Naive thymus-derived CD8-positive, alpha-beta T cell (primary cell): ENCODE measurements at places on chromosomes 11 and 22.

DNA sequence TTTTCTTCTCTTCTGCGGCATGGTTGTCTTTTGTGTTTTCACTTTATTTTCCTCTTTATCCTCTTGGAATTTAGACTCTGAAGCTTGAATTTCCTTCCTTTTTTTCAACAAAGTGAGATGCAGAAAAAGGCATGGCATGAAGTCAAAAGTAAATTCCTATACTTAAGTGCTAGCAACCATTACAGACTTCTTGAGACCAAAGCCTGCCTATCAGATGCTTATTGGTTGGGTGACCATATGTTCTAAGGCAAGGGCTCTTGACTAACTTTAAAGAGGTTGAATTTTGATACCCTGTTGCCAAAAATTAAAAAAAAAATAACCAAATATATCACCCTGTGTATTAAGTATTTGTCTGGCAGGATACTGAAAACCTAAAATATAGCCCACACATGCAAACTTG is 237.4 kb downstream of the TMEM135 start:
- no peak overlapping the region for H3K27ac ChIP-seq
- DNase-seq: no peak
- no peaks in the 10 kb centered on the region for H3K4me1 ChIP-seq
- no peaks in the 10 kb centered on the region for H3K27me3 ChIP-seq
- H3K4me3 ChIP-seq: no peak overlapping the region

- no peak for DNase-seq
- no peak overlapping the region for H3K27ac ChIP-seq
- no peaks in the 10 kb centered on the region for H3K36me3 ChIP-seq
- H3K4me3 ChIP-seq: no peak overlapping the region
- no peaks in the 10 kb centered on the region for H3K27me3 ChIP-seq
These were observed 21.3 kb downstream of the TRIM66 start for GRCh38 chr11:8661001-8661795.

GRCh38 chr11:17828311-17828751 is 93.8 kb downstream of the KCNC1 start:
- H3K4me3 ChIP-seq: no peak overlapping the region
- no peaks in the 10 kb centered on the region for H3K4me1 ChIP-seq
- H3K36me3 ChIP-seq: peaks cover 33% of the 10 kb centered on the region
- no peaks in the 10 kb centered on the region for H3K27me3 ChIP-seq
- no peak overlapping the region for H3K27ac ChIP-seq
- no peak for DNase-seq

GRCh38 chr22:49827271-49827852 is 311 bp downstream of the BRD1 start:
- H3K4me3 ChIP-seq: peak overlapping the region; percentile 87
- H3K27ac ChIP-seq: no peak overlapping the region
- H3K4me1 ChIP-seq: peaks cover 41% of the 10 kb centered on the region
- H3K36me3 ChIP-seq: peaks cover 26% of the 10 kb centered on the region
- no peaks in the 10 kb centered on the region for H3K27me3 ChIP-seq
- DNase-seq: no peak

- peaks cover 85% of the 10 kb centered on the region for H3K4me1 ChIP-seq
- peak overlapping the region; percentile 93 for H3K4me3 ChIP-seq
These were observed 528 bp upstream of the ARRB1 start for GRCh38 chr11:75351791-75352587.

GRCh38 chr11:68181719-68182451 is 31.2 kb downstream of the KMT5B start:
- no peak overlapping the region for H3K27ac ChIP-seq
- H3K36me3 ChIP-seq: no peaks in the 10 kb centered on the region
- no peaks in the 10 kb centered on the region for H3K27me3 ChIP-seq
- no peaks in the 10 kb centered on the region for H3K4me1 ChIP-seq

DNA sequence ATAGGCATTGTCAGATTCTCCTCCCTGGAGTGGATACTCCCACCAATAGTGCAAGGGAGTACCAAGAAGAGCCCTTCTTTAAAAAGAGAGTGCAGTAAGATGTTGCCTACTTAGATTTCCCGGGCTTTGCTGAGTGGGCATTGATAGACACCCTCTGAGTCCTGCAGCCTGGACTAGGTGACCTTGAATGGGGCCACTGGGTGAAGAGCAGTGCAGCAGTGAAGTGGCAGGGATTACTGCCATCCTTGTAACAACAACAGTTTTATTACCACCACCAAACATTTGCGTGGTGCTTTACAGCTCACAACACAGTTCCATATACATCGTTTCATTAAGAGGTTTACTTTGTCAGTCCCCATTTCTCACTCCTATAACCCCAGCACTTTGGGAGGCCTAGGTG is 59.4 kb downstream of the MICAL2 start:
- no peaks in the 10 kb centered on the region for H3K36me3 ChIP-seq
- H3K27ac ChIP-seq: no peak overlapping the region
- H3K4me3 ChIP-seq: no peak overlapping the region
- H3K4me1 ChIP-seq: peaks cover 14% of the 10 kb centered on the region

- no peaks in the 10 kb centered on the region for H3K4me1 ChIP-seq
- no peak overlapping the region for H3K27ac ChIP-seq
- DNase-seq: no peak
- H3K27me3 ChIP-seq: peaks cover 16% of the 10 kb centered on the region
These were observed 959.8 kb downstream of the BRD1 start for GRCh38 chr22:48867891-48868290.

- no peak overlapping the region for H3K27ac ChIP-seq
- H3K4me3 ChIP-seq: no peak overlapping the region
- H3K36me3 ChIP-seq: peaks cover 84% of the 10 kb centered on the region
- no peaks in the 10 kb centered on the region for H3K27me3 ChIP-seq
- H3K4me1 ChIP-seq: peaks cover 6% of the 10 kb centered on the region
These were observed 33.2 kb downstream of the ACAT1 start for GRCh38 chr11:108154591-108154990.

DNA sequence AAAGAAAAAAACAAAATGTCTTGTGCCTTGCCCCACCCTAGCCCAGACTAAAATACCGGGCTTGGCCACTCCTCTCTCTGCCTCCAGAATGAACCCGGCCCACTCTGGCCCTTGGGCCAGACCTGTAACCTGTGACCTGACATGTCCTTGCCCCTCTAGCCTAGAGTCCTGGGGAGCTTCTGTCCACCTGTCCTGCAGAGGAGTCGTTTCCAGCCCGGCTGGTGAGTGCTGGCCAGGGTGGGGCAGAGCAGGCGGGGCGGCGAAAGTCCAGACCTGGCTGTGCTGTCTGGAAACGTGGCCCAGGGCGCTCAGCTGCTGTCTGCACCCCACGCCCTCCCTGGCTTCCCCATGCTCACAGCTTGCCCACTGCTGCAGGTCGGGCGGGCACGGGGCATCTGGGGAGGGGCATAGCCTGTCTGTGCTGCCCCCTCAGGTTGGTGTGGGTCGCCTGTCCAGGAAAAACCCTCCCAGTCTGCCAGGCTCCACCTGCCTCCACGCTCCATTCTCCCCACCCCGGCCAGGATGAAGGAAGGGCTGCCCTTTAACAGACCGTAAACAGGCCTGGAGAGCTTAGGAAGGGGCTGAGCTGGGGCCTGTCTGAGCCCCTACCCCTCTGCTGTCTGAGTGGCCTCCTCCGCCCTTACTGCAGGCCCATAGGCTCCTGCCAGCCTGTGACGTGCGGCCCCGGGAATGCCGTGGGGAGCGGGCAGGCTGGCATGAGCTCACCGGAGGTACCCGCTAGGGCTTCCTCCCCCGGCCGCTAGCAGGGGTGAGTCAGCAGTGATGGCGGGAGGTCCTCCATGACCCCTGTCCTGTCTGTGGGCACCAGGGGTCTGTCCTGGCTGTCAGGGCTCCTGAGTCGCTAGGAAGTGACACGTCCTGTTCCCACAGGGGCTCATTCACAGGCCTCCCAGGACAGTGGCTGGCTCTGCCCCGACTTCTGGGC is 1.9 kb downstream of the CD151 start:
- DNase-seq: no peak
- peak overlapping the region; percentile 56 for H3K4me3 ChIP-seq
- H3K27ac ChIP-seq: peak overlapping the region; percentile 25
- peaks cover 27% of the 10 kb centered on the region for H3K4me1 ChIP-seq
- no peaks in the 10 kb centered on the region for H3K27me3 ChIP-seq

DNA sequence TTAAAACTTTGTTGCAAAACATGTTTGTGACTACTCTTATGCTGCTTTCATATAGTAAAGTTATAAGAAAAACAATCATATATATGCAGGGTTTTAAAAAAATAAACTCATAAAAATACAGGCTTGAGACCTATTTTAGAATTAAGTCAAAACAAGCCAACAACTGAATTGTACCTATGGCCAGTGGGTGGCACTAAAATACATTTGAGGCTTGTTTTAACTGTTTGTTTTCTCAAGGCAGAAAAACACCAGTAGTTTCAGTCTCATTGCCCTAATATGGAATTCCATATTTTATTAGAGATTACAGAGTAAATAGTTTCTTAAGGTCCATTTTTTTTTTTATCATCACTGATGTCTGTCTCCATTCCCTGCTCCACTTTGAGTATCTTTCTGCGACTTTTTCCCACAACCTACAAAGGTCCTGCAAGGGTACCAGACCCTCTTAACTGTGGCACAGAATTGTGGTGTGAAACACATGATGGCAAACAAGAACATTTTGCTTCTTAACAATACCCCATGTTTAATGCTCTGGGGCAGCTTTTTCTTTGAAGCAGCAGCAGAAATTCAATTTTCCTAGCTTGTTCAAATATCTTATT is 8.5 kb upstream of the CCDC89 start:
- peaks cover 24% of the 10 kb centered on the region for H3K36me3 ChIP-seq
- peaks cover 6% of the 10 kb centered on the region for H3K4me1 ChIP-seq
- H3K27me3 ChIP-seq: no peaks in the 10 kb centered on the region
- peak overlapping the region; percentile 39 for H3K27ac ChIP-seq
- peak; percentile 61 for DNase-seq

DNA sequence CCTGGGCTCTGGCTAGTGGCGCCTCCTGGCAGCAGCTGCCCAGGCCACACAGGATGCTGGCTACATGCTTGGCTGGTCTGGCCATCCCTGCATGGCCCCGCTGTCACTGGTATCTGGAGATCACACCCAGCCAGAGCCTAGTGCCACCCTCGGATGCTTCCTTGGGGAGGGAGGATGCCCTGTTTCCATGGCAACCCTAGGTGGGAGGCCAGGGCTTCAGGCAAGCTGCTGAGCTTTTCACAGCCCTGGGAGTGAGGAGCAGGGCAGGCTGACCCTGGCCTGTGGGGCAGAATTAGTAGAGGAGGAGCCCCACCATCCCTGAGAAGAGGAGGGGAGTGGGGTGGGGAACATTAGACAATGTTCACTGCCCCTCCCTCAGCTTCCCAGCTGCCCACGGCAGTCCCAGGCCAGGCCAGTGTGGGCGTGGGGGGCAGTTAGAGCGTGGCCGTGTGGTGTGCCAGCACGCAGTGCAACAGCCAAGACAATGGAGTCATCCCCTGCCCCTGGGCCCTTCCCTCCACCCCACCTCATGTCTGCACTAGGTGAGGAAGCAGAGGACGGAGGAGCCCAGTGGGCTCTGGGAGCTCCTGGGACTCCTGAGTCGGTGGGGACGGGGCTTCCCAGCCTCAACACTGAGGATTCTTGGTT is 50.4 kb downstream of the PARVB start:
- H3K4me3 ChIP-seq: no peak overlapping the region
- no peaks in the 10 kb centered on the region for H3K4me1 ChIP-seq
- H3K27ac ChIP-seq: no peak overlapping the region

DNA sequence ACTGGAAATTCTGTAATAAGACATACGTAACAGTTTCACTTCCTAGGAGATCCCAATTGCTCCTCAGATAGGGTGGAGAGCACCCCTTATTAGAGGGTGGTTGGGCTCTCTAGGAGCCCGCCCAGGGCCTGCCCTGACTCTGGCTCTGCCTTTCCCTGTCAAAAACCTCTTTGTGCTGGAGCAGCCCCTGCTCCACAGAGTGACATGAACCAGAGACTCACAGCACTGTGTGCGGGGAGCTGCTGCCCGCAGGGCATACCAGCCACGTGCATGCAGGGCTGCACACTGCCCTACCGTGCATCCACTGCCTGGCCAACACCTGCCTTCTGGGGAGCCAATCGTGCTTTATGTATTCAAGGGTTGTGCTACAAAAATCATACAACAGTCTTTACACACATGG is 24.3 kb downstream of the KCNQ1OT1 start:
- H3K4me3 ChIP-seq: no peak overlapping the region
- peaks cover 26% of the 10 kb centered on the region for H3K36me3 ChIP-seq
- peaks cover 4% of the 10 kb centered on the region for H3K4me1 ChIP-seq
- no peak overlapping the region for H3K27ac ChIP-seq

GRCh38 chr22:45163099-45163450 is 650 bp upstream of the NUP50 start:
- H3K36me3 ChIP-seq: peaks cover 21% of the 10 kb centered on the region
- peaks cover 27% of the 10 kb centered on the region for H3K4me1 ChIP-seq
- H3K27me3 ChIP-seq: no peaks in the 10 kb centered on the region
- DNase-seq: no peak
- peak overlapping the region; percentile 82 for H3K4me3 ChIP-seq
- peak overlapping the region; percentile 90 for H3K27ac ChIP-seq

GRCh38 chr22:43305806-43306205 is 37.4 kb downstream of the SCUBE1 start:
- no peak overlapping the region for H3K4me3 ChIP-seq
- no peak overlapping the region for H3K27ac ChIP-seq
- DNase-seq: no peak
- peaks cover 2% of the 10 kb centered on the region for H3K27me3 ChIP-seq
- no peaks in the 10 kb centered on the region for H3K36me3 ChIP-seq

- H3K4me3 ChIP-seq: no peak overlapping the region
- no peaks in the 10 kb centered on the region for H3K27me3 ChIP-seq
- no peak for DNase-seq
- peaks cover 4% of the 10 kb centered on the region for H3K4me1 ChIP-seq
These were observed 5.3 kb downstream of the DMC1 start for GRCh38 chr22:38564669-38565068.

DNA sequence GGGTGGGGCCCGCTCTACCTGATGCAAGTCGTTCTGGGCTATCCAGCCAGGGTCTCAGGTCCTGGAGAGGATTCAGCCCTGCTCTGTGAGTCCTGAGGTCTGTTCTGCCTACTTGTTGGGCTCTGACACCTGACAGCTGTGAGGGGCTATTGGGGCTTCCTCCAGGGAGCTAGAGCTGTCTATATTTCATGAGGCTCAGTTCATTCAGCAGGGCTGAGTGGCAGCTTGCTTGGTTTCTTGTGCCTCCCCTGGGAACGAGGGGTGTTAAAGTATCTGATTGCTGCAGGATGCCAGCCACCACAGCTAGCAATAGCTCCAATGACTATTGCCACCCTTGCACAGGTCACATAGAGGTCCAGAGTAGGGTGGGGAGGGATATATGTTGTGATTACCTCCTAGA is 26.7 kb downstream of the INSC start:
- H3K27ac ChIP-seq: no peak overlapping the region
- no peak overlapping the region for H3K4me3 ChIP-seq
- H3K36me3 ChIP-seq: no peaks in the 10 kb centered on the region

GRCh38 chr11:33774736-33775466 is 581 bp upstream of the FBXO3 start:
- H3K27ac ChIP-seq: peak overlapping the region; percentile 98
- H3K4me1 ChIP-seq: peaks cover 40% of the 10 kb centered on the region
- H3K27me3 ChIP-seq: peaks cover 2% of the 10 kb centered on the region
- H3K4me3 ChIP-seq: peak overlapping the region; percentile 97
- no peaks in the 10 kb centered on the region for H3K36me3 ChIP-seq
- peak; percentile 4 for DNase-seq

- H3K27ac ChIP-seq: no peak overlapping the region
- DNase-seq: no peak
- no peak overlapping the region for H3K4me3 ChIP-seq
- no peaks in the 10 kb centered on the region for H3K27me3 ChIP-seq
- H3K36me3 ChIP-seq: no peaks in the 10 kb centered on the region
These were observed 39.5 kb upstream of the GCAT start for GRCh38 chr22:37768273-37768672.

GRCh38 chr22:32385681-32386080 is 26.4 kb downstream of the RTCB start:
- no peak overlapping the region for H3K4me3 ChIP-seq
- no peak overlapping the region for H3K27ac ChIP-seq
- H3K4me1 ChIP-seq: no peaks in the 10 kb centered on the region
- H3K27me3 ChIP-seq: no peaks in the 10 kb centered on the region
- no peak for DNase-seq
